T-helper 2 cell treated with Interferon-gamma antibody and Interleukin-4, amounts not matched to agents 100 ng/mL and 5 ng/mL, for 36 hours (primary cell): ENCODE measurements at places on chromosomes 16 and 17. TPM values are rescaled to one million over a fixed set of nuclear protein-coding genes. Genes with fewer than 3 reads are reported as not detected.

The LPCAT2 gene
- 8.2 and 12.5 TPM in 2 replicates for total RNA-seq

The NAE1 gene
- total RNA-seq: 83.1 and 85.6 TPM in 2 replicates

The CASKIN1 gene
- total RNA-seq: 0.16 and 0.20 TPM in 2 replicates

The FN3K gene
- 4.2 and 5.3 TPM in 2 replicates for total RNA-seq

The VTN gene
- total RNA-seq: 0.23 and 0.45 TPM in 2 replicates
